ENCODE measurements at places on chromosomes 2 and 18.

- DNase-seq: no peak
These were observed 13.1 kb downstream of the SPR start for GRCh38 chr2:72900191-72900825.

- no peak for DNase-seq
These were observed 683 bp downstream of the MBOAT2 start for GRCh38 chr2:9002637-9003365.

GRCh38 chr2:113160962-113161361 is 12.8 kb upstream of the PSD4 start:
- no peak for DNase-seq

GRCh38 chr2:31414601-31415241 is at the start of gene XDH:
Gene XDH (minus strand): TSS chr2:31414742. CDS start chr2:31414666, 76 bp downstream.
- no peak for DNase-seq

Data from stimulated activated CD8-positive, alpha-beta memory T cell treated with anti-CD3 and anti-CD28 coated beads, Interleukin-4, amount 100 ng/mL, for 1 hour (primary cell).